ENCODE measurements at places on chromosomes 2 and 18.

GRCh38 chr2:62415019-62415431, 91.0 kb downstream of the TMEM17 start:
- H3K4me1 ChIP-seq, result peaks cover 12% of the 10 kb centered on the region
- H3K27me3 ChIP-seq, result no peaks in the 10 kb centered on the region
- peak overlapping the region; percentile 54 for H3K27ac ChIP-seq
- no peaks in the 10 kb centered on the region for H3K36me3 ChIP-seq
- no peak overlapping the region for H3K4me3 ChIP-seq

DNA sequence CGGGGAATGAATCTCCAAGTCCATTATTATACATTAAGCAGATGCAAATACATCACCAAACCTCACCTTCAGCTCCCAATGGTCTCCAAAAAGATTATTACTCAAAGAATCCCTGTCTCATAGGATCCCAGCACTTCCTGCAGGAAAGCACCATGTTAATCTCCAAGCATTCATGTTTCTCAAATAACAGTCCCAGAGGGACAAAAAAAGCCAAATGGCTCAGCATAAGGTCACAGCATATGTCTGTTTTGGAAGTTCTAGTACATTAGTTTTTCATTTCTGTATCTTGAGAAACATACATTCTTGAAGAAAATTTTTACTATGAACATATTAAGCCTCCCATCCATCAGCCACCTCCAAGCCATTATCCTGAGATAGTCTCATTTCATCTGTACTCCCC, 103.3 kb downstream of the METTL4 start:
- H3K36me3 ChIP-seq, result no peaks in the 10 kb centered on the region
- no peaks in the 10 kb centered on the region for H3K27me3 ChIP-seq
- DNase-seq, result no peak
- H3K27ac ChIP-seq, result no peak overlapping the region

DNA sequence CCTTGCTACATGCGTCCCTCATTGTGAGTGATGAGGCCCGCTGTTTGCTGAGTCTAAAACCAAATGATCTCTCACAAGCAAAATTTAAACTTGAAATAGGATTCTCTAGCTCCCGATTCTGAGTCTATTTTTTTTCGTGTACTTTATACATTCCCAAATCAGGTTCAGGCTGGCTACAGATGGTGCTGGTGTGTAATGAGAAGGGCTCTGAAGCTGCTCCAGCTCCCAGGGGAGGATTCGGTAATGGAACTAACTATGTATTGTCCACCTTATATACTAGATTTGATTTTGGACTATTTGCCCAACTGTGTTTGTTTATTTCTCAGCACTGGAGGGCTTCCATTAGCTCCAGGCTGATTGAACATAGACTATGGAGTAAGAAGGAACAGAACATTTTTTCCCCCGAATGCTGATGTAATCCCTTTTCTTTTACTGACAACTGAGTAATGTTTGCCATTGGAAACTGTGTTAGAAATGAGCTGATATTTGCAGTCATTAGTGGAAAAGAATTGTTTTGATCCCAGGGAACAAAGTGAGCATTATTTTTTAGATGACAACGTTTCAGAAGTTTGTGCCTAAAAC, 274.0 kb upstream of the FIGN start:
- H3K27me3 ChIP-seq, result no peaks in the 10 kb centered on the region
- DNase-seq, result no peak
- no peaks in the 10 kb centered on the region for H3K4me1 ChIP-seq
- H3K4me3 ChIP-seq, result no peak overlapping the region
- H3K36me3 ChIP-seq, result no peaks in the 10 kb centered on the region
- no peak overlapping the region for H3K27ac ChIP-seq

- DNase-seq, result no peak
- no peaks in the 10 kb centered on the region for H3K36me3 ChIP-seq
- H3K27ac ChIP-seq, result no peak overlapping the region
- H3K4me3 ChIP-seq, result no peak overlapping the region
- H3K4me1 ChIP-seq, result no peaks in the 10 kb centered on the region
- no peaks in the 10 kb centered on the region for H3K27me3 ChIP-seq
Observed at GRCh38 chr18:38792731-38793130, 1227.1 kb upstream of the CELF4 start.

DNA sequence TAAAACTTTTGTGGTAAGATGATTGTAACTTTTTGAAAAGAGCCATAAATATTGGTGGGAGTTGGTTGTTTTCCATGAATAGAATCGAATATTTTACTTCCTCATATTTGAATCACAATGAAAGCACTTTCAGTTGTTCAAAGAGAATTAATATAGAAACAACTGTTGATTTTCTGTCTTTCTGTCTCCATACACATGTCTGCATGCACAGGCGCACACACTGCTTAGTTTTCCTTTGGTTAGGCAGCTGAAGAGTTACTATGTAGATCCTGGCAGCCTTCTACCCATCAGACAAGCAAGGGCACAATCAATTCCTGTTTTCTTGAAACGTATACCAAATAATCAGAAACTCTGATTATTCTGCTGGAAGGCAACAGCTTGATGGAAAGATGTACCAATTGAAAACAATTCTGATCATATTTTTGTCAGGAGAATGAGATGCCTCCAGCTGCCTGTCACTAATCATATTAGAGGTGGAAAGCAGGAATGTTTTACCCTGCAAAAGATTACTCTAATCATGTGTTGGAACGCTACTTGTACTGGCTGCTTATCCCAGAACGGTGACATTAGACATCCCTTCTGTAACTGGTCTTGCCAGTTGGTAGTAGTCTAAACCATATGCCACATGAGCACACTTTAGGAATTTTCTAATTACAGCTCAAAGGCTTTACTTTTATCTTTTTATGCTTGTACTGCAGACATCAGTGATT, 24.0 kb downstream of the SPATS2L start:
- no peak overlapping the region for H3K27ac ChIP-seq
- H3K36me3 ChIP-seq, result no peaks in the 10 kb centered on the region
- no peaks in the 10 kb centered on the region for H3K4me1 ChIP-seq
- no peak overlapping the region for H3K4me3 ChIP-seq
- DNase-seq, result no peak

DNA sequence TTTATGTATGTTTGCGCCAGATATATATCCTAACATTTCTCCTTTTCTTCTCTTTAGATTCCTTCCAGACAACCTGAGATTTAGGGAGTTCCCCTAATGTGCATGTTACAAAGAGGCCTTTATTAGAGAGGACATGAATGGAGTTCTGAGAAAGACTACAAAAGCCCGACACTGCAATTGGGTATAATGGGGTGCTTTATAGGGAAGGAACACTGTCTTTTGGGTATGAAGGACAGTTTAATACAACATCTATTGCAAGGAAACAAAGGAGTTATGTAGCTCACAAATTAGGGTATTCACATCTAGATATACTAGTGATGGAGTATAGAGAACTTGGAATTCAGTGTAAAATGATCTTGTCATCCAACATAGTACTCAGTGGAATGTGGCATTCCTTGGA, 383.8 kb downstream of the FIGN start:
- no peak overlapping the region for H3K4me3 ChIP-seq
- no peaks in the 10 kb centered on the region for H3K4me1 ChIP-seq
- no peaks in the 10 kb centered on the region for H3K27me3 ChIP-seq
- no peaks in the 10 kb centered on the region for H3K36me3 ChIP-seq

DNA sequence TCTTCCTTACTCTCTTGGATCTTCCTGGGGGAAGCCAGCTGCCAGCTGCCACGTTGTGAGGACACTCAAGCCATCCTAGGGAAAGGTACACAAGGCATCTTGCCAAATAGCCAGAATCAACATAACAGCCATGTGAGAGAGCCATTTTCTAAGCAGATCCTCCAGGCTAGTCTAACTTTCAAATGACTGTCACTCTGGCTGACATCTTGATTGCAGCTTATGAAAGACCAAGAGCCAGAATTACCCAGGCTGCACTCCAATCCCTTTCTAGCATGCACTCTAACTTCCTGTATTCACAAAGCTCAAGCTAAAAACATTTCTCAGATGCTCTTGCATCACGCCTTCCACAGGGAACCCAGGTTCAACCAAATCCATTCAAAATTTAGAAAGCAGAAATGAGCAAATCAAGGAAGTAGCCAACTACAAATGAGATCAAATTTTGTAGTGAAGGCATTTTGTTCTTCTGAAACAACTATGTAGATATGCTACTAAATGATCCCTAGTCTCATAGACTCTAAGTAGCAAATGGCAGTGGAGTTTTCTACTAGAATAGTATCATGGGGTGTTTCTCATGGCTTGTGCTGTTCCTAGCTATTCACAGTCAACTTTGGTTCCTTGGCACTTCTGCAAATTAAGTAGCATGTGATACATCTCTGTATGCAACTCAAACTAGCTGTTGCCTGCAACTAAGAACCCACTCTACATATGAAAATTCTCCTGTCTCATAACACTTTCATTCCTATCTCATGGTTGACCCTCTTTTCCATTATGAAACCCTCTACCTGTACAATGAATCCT, 281.9 kb downstream of the ZEB2 start:
- H3K27me3 ChIP-seq, result no peaks in the 10 kb centered on the region
- no peak overlapping the region for H3K27ac ChIP-seq
- H3K36me3 ChIP-seq, result no peaks in the 10 kb centered on the region
- H3K4me1 ChIP-seq, result no peaks in the 10 kb centered on the region
